ENCODE measurements at places on chromosomes 1 and 21. TPM values are rescaled to one million over a fixed set of nuclear protein-coding genes. Genes with fewer than 3 reads are reported as not detected.

DNA sequence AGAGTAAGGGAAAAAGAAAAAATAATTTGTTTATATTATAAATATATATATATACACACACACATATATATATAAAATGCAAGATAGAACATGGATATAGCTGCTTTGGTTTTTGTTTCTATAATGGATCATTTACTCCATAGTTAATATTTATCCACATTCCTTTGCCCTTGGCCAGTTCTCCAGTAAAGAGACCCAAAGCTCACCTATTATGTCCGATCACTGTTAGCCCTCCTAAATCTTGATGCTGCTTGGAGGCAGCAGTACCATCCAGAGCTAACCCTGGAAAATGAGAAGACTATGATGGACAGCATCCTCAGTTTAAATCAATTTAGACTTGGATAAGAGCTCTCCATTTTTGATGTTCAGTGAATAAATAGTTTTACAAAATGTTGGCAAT, 407.7 kb downstream of the PLPP3 start:
- no peak for DNase-seq

DNA sequence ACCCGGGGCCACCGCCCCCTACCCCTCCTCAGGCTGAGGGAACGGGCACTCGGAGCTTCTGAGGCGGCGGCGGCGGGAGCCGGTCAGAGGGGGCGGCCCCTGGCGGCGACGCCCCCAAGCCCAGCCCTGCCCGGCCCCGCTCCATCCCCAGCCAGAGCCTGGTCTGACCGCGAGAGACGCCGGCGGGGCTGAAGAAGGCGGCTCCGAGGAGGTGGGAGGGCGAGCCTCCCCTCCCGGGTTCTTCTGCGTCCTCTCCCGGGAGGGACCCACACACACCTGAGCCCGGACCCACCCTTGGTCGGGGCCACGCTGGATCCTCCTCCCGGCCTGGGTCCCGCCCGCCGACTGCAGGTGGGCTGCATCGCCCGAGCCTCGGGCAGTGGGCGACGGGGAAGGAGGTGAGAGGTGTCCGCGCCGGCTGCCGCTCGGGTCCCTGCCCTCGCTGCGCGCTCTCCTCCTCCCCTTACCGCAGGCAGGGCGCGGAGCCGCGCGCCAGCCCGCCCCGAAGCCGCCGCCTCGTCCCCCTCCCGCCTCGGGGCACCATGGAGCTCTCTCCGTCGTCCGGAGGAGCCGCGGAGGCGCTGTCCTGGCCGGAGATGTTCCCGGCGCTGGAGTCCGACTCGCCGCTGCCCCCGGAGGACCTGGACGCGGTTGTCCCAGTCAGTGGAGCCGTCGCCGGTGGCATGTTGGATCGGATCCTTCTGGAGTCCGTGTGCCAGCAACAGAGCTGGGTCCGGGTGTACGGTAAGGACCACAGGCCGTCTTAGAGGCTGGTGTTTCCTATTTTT, at the start of gene RASAL2:
Gene RASAL2, plus strand, starts transcription at position 154 of the 788 bp plus-strand sequence. Its CDS starts 389 bp downstream, at position 543.
- DNase-seq, result peak; percentile 61

TNFSF18 gene
- 0.33 TPM for total RNA-seq

RAB25 gene
- not detected for total RNA-seq

- DNase-seq, result no peak
Measured at GRCh38 chr1:61343734-61344420, 261.5 kb downstream of the NFIA start.

- peak; percentile 60 for DNase-seq
Measured at GRCh38 chr1:106608841-106609240, 447.6 kb upstream of the PRMT6 start.

C1orf185 gene
- total RNA-seq, result not detected

GRCh38 chr1:185401019-185401418, 84.0 kb upstream of the IVNS1ABP start:
- DNase-seq, result peak; percentile 83

GRCh38 chr1:206512058-206512850, 4.9 kb downstream of the RASSF5 start:
- no peak for DNase-seq

DNA sequence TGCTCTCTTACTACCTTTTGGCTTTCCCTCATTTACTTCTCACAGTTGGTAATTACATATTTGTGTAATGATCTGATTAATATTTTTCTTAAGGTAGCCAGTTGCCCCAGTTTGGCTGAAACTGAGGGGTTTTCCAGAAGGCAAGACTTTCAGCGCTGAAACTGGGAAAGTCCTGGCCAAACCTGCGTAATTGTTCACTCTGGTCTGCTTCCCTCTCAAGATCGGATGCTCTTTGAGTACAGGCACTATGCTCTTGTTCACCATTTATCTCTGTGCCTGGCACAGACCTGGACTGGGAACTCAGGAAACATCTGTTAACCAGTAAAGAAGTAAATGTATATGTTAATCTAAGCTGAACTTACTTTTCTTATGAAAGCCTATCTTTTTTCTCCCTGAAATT, 209.6 kb upstream of the HOOK1 start:
- no peak for DNase-seq

- no peak for DNase-seq
Measured at GRCh38 chr1:212937034-212937433, 13.3 kb upstream of the VASH2 start.

DNA sequence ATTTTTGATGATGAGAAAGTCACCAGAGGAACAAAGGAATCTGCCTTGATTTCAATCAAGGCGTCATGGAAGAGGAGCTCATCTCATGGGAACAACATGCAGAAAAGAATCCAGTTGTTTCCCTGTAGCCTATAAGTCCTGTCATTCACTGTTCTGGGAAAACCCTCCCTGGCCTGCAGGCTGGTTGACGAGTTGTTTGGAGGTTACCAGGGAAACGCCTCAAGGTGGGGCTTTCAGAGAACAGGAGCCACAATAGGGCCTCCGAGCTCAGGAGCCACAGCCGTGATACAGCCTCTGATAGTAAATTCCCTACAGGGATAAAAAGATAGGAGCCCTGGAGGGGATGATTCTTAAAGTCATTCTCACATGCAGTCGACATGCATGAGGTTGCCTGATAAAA, 135.2 kb downstream of the PSMG1 start:
- peak; percentile 66 for DNase-seq

DNA sequence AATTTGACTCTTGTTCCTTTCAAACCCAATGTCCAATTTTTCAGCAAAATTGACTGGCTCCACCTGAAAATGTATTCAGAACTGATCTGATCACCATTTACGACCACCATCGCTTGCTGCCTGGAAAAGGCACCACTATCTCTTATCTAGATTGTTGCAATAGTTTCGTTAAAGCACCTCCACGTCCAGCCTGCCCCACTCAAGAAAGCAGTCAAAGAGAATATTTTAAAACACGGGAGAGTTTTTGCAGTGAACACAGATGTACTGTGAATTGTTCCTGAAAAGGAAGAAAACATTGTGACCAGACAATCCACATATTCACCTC, 4.0 kb upstream of the OR11L1 start:
- DNase-seq, result no peak

- no peak for DNase-seq
Measured at GRCh38 chr1:182384387-182384960, 7.1 kb downstream of the GLUL start.

GRCh38 chr1:29258976-29259801, 22.9 kb downstream of the PTPRU start:
- no peak for DNase-seq

DNAJC28 gene
- 2.3 TPM for total RNA-seq

DNA sequence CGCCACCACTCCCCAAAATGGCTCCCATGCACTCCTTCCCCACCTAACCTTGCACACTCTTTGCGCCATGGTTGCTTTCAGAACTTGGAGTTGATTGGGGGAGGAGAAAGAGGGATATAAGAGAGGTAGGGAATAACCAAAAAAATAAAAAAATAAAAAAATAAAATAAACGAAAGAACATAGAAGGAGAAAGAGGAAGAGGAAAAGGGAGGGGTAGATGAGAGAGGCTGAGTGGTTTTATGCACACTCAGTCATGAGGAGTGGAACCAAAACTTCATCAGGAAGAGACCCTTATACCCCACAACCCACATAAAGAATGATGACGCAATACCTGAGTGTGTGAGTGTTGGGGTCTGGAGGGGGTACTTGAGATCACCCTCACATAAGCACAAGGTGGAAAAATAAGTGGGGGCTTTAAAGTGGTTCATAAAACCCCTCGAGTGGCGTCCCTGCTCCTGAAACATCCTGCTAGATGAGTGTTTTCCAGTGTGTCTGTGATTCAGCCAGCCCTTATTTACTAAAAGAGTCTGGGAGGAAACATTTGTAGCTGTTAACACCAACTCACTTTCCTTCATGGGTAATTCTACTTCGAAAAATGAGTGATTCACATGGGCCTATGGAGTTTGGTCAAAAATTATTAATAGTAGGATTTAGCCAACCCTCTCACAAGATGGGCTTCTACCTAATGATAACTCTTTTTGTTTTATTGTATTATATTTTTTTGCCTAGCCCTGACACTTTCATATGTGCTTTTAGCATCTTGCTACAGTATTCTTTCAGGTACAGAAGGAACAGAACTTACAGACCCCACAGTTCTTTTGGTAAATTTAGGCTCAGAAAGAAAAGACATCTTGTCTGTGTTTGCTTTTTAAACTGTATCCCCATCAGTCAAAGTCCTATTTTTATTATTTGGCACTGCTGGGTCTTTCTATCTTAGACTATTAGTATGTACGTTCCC, 5.2 kb downstream of the SLAMF1 start:
- no peak for DNase-seq

KRTAP10-3 gene
- total RNA-seq, result not detected

DNA sequence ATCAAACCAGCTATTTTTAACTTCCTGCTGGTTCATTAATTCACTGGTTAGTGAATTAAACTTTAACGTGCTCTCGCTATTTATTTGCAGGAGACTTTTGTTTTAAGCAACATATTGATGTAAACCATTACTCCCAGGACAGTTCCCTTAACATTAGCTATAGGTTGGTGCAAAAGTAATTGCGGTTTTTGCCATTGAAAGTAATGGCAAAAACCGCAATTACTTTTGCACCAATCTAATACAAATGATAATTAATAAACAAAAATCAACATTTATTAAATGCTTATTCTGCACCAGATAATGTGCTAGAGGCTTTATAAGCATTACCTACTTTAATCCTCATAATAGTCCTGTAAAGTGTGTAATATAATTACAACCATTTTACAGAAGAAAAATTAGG, 176.5 kb downstream of the NPHP4 start:
- no peak for DNase-seq

MAP1LC3C gene
- total RNA-seq, result 0.66 TPM

DNA sequence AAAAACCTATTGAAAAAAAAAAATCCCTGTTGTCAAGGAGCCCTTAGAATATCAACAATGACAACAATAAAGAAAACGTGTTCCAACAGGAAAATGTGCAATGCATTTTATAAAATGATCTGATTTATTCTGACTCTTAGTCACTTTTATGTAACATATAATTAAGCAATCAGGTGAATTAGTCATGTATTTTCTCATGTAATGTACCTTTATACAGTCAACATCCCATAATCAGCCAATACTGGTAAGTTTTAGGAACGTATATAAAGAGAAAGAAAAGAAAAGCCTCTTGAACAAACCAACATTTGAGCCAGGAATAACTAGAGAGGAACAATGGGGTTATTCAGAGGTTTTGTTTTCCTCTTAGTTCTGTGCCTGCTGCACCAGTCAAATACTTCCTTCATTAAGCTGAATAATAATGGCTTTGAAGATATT, at the start of gene CLCA4:
Gene CLCA4, plus strand, starts transcription at position 292 of the 435 bp plus-strand sequence. Its CDS starts 42 bp downstream, at position 334.
- no peak for DNase-seq

AGO1 gene
- total RNA-seq, result 7.6 TPM

- no peak for DNase-seq
Measured at GRCh38 chr1:226653311-226653921, 85.7 kb downstream of the ITPKB start.

AIRE gene
- not detected for total RNA-seq

DNA sequence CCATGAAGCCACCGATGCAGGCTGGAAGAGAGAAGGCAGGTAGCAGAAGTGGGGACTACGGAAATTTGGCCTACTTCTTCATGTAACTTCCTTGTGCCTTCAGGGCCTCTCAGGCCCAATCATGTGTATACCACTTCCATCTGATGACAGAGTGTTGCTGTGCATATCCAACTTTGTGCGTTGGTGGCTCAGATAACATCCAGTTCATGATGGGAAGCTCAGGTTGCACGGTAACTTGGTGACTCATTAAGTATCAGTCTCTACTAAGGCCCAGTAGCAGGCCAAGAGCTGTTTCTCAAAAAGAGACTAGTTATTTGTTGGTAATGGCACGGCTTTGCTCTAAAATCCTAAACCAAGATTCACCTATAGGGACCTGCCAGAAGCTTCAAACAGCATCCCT, 117.6 kb downstream of the LTN1 start:
- DNase-seq, result no peak

RHD gene
- not detected for total RNA-seq

- no peak for DNase-seq
Measured at GRCh38 chr1:6918925-6919511, 133.8 kb downstream of the CAMTA1 start.

DNA sequence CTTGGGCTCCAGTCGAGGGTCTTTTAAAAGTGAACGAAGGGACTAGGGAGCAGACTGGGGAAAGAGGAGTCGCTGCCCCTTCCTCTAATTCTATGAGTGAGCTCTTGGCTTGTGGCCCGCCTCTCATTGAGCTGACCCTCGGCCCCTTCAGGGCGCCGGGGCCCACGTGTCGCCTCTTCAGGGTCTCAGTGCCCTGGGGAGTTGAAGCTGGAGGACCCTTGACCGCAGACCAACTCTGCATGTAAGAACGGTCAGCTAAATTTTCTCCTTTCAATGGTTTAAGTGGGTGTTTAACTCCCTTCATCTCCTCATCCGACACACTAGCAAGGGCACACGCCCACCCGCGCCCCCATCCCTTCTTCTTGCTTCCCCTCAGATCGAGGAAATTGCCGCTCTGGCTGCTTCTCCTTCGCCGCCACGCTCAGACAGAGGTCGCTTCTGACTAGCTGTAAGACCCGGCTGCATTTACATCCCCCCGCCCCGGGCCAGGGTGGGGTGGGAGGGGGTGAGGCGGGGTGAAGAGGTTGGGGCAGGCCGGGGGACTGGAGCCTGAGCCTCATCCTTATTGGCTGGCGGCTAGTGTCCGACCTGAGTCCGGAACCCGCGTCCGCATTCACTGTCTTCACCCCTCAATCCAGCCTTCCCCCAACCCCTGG, 10.9 kb downstream of the NR5A2 start:
- DNase-seq, result no peak

GABRD gene
- total RNA-seq, result not detected

GRCh38 chr1:11253226-11253625, 9.1 kb downstream of the MTOR start:
- DNase-seq, result no peak

TSACC gene
- total RNA-seq, result 0.50 TPM

VSIG8 gene
- under 0.01 TPM for total RNA-seq
